Central memory CD8-positive, alpha-beta T cell (primary cell): ENCODE measurements at places on chromosomes 11 and 22.

- no peak for DNase-seq
- peak overlapping the region; percentile 90 for H3K4me3 ChIP-seq
- no peak overlapping the region for H3K27ac ChIP-seq
- peaks cover 29% of the 10 kb centered on the region for H3K27me3 ChIP-seq
- peaks cover 5% of the 10 kb centered on the region for H3K36me3 ChIP-seq
Measured at GRCh38 chr11:119729581-119729927, 554 bp upstream of the NECTIN1 start.

DNA sequence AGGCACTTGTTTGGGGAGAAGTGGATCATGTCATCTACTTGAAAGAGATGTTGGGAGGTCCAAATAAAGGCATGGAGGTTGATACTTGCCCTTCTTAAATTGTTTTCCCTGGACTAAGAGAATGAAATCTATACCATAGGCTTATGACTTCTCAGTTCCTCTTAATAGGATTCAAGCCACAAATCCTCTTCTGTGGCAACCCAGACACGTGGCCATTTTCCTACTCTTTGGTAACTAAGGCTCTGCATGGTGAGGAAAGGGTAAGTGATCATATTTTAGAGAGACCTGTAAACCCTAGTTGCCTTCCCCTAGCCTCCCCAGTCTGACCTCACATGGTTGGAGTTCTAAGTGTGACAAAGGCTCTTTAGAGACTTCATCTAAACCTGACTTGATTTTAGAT, 72.9 kb upstream of the CD44 start:
- peak overlapping the region; percentile 90 for H3K27ac ChIP-seq
- DNase-seq: no peak
- no peaks in the 10 kb centered on the region for H3K27me3 ChIP-seq
- H3K4me1 ChIP-seq: peaks cover 51% of the 10 kb centered on the region
- H3K36me3 ChIP-seq: peaks cover 3% of the 10 kb centered on the region

- H3K36me3 ChIP-seq: peaks cover 30% of the 10 kb centered on the region
- H3K4me1 ChIP-seq: peaks cover 24% of the 10 kb centered on the region
- no peak overlapping the region for H3K4me3 ChIP-seq
- no peak for DNase-seq
Measured at GRCh38 chr11:17328871-17329494, 22.6 kb upstream of the NCR3LG1 start.

DNA sequence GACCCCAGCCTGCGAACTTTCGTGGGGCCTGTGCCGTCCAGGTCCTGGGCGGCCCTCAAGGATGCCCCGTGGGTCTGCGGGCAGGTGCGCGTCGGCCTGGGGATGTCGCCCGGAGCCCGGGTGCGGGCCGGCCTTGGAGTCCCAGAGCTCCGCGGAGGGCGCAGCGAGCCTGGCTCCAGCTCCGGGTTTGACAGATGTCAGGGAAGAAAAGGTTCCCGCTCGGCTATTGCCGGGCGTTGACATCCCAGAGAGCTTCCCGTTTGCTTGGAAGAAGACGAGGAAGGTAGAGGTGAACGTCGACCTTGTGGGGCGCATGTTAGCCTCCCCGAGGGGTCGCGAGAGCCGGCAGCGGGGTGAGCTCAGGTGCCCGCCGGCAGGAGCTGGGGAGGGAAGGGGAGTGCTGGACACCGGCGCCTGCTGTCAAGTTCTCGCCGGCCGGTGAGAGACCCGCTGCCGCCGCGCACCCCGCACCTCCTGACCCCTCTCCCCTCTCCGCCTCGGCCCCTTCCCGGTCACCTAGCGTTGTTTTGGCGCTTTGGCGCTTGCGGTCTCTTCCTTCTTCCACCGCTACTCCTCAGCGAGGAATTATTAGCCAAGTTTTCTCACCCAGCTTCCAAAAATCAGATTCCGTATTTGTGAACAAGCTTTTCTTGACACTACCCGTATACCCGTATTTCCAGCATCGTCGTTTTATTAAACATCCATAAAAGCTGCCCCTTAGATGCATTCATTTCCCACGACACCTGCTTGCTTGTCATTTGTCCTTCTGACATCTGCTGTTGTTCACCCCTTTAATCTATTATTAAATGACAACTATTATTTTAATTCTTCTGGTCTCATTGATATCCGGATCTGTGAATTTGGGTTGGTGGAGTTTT, 1.3 kb downstream of the BMAL1 start:
- peaks cover 62% of the 10 kb centered on the region for H3K4me1 ChIP-seq
- H3K27ac ChIP-seq: peak overlapping the region; percentile 93
- peak overlapping the region; percentile 96 for H3K4me3 ChIP-seq
- H3K27me3 ChIP-seq: peaks cover 14% of the 10 kb centered on the region
- no peak for DNase-seq
- H3K36me3 ChIP-seq: peaks cover 27% of the 10 kb centered on the region

- H3K27me3 ChIP-seq: no peaks in the 10 kb centered on the region
- H3K4me3 ChIP-seq: no peak overlapping the region
- no peak overlapping the region for H3K27ac ChIP-seq
- DNase-seq: no peak
Measured at GRCh38 chr11:100673063-100673462, 14.0 kb upstream of the ARHGAP42 start.

GRCh38 chr11:107719073-107719472, 7.2 kb upstream of the SLN start:
- peaks cover 4% of the 10 kb centered on the region for H3K36me3 ChIP-seq
- peaks cover 23% of the 10 kb centered on the region for H3K27me3 ChIP-seq

DNA sequence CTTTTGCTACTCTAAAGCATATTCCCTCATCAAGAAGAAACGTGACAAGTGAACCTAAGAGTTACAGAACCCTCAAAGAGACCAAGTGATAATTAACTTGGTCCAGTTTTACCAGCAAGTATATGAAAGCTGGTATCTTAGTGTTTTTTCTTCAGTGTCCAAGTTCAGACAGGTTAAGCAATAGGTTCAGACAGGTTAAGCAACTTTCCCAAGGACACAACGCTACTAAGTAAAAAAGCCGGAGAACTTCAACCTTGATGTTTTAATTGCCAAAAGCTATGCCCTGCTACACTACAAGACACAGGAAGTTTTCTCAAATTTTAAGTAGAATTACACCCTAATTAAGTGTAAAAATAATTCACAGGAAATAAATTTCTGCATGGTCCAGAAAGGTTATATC, 30.0 kb upstream of the ARHGAP32 start:
- no peaks in the 10 kb centered on the region for H3K36me3 ChIP-seq
- DNase-seq: no peak
- no peak overlapping the region for H3K4me3 ChIP-seq

DNA sequence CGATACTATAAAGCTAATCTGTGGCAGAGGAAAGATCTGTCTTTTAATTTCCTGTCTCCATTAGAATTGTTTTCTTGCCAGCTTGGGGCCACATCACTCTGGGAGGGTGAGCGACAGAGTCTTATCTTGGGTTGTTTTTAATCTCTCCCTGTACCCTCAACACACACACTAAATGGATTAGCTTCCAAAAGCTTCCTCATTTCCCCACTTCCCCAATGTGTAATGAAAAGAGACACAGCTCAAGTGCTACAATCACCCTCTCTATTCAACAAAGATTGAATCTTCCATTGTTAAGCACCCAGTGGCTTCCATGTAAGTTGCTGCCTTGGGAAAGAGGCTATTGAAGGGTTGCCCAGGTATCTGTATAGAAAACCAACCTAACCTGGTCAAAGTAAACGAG, 6.1 kb upstream of the ASCL3 start:
- no peaks in the 10 kb centered on the region for H3K4me1 ChIP-seq
- peaks cover 48% of the 10 kb centered on the region for H3K36me3 ChIP-seq
- H3K27me3 ChIP-seq: no peaks in the 10 kb centered on the region
- H3K27ac ChIP-seq: no peak overlapping the region
- H3K4me3 ChIP-seq: no peak overlapping the region

DNA sequence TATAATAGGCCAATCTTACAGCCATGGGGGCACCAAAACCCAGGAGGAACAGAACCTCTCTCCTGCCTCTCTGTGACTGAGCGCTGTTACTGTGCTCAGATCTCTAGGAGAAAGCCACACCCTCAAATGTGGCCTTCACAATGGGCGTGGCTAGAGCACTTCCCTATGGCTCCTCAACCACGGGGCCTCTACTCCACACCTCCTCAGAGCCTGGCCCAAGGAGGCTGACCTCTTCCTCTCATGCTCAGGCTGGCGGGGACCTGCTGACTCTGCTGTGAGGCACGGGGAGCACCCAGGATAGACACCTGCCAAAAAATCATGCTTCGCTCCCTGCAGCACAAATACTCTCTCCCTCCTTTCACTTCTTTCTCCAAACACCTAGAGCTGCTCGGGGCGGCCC, 41.0 kb downstream of the C11orf58 start:
- no peak for DNase-seq
- no peaks in the 10 kb centered on the region for H3K4me1 ChIP-seq
- no peaks in the 10 kb centered on the region for H3K27me3 ChIP-seq
- no peaks in the 10 kb centered on the region for H3K36me3 ChIP-seq

DNA sequence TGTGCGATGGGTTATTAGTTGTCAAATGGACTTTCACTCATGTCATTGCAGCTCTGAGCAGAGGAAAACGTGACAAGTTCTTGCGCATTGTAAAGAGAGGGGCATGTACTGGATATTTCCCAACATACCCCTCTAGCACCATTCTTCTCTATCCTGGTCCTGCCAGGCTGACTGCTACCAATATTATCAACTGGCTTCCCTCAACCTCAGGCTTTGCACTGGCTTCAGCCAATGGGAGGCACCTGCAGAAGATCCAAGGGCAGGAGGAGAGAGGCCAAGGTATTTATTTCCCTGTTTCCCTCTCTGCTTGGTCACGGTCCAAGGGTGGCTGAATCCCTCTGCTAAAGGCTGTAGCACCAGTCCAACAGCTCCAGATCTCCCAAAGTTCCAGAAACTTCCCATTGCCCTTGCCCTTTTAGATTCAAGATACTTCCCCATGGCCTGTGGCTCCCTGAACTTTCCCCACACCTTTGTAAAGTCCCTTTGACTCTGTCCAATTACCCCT, 175.6 kb upstream of the NECTIN1 start:
- no peak for DNase-seq
- H3K36me3 ChIP-seq: peaks cover 2% of the 10 kb centered on the region
- no peak overlapping the region for H3K27ac ChIP-seq
- no peaks in the 10 kb centered on the region for H3K4me1 ChIP-seq
- peaks cover 52% of the 10 kb centered on the region for H3K27me3 ChIP-seq

GRCh38 chr11:36711104-36711825, 113.2 kb upstream of the RAG2 start:
- H3K4me1 ChIP-seq: no peaks in the 10 kb centered on the region
- H3K36me3 ChIP-seq: no peaks in the 10 kb centered on the region
- DNase-seq: no peak

GRCh38 chr11:93520726-93521509, 22.3 kb downstream of the SMCO4 start:
- peaks cover 18% of the 10 kb centered on the region for H3K4me1 ChIP-seq
- H3K27me3 ChIP-seq: no peaks in the 10 kb centered on the region
- DNase-seq: no peak
- peak overlapping the region; percentile 41 for H3K27ac ChIP-seq
- H3K4me3 ChIP-seq: no peak overlapping the region

- DNase-seq: no peak
- H3K27me3 ChIP-seq: no peaks in the 10 kb centered on the region
- peaks cover 97% of the 10 kb centered on the region for H3K4me1 ChIP-seq
- peaks cover 8% of the 10 kb centered on the region for H3K36me3 ChIP-seq
- H3K4me3 ChIP-seq: peak overlapping the region; percentile 63
Measured at GRCh38 chr11:128735935-128736605, 42.2 kb downstream of the FLI1 start.

GRCh38 chr22:48926136-48926535, 901.5 kb downstream of the BRD1 start:
- H3K27me3 ChIP-seq: peaks cover 21% of the 10 kb centered on the region
- no peaks in the 10 kb centered on the region for H3K36me3 ChIP-seq
- no peak for DNase-seq
- no peaks in the 10 kb centered on the region for H3K4me1 ChIP-seq
- no peak overlapping the region for H3K27ac ChIP-seq
- H3K4me3 ChIP-seq: no peak overlapping the region

GRCh38 chr11:14361951-14362350, 3.0 kb upstream of the RRAS2 start:
- H3K27ac ChIP-seq: no peak overlapping the region
- H3K36me3 ChIP-seq: peaks cover 6% of the 10 kb centered on the region
- DNase-seq: no peak
- H3K4me1 ChIP-seq: peaks cover 19% of the 10 kb centered on the region
- H3K4me3 ChIP-seq: no peak overlapping the region

DNA sequence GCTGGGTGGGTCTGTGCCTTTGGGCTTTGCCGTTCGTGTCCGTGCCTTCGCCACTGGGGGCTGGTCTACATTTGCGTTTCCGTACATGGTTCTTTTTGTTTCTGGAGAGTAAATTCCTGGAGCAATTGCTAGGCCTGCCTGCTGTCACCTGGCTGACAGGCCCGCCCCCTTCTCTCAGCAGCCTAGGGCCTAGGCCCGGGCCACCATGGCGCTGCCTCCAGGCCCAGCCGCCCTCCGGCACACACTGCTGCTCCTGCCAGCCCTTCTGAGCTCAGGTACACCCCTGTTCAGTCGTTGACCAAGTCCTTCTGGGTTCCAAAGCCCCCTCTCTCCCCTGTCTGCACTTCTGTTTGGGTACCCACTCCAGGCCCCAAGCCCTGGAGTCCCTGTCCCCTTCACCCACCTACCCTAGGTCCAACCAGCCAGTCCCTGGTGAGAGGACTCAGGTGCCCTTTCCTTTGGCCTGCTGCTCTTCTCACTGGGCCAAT, 649 bp downstream of the TMEM25 start:
- no peak for DNase-seq
- peaks cover 7% of the 10 kb centered on the region for H3K36me3 ChIP-seq
- no peaks in the 10 kb centered on the region for H3K27me3 ChIP-seq
- peak overlapping the region; percentile 35 for H3K27ac ChIP-seq
- H3K4me1 ChIP-seq: peaks cover 33% of the 10 kb centered on the region
- H3K4me3 ChIP-seq: peak overlapping the region; percentile 89

- no peak for DNase-seq
- no peak overlapping the region for H3K4me3 ChIP-seq
- H3K27ac ChIP-seq: peak overlapping the region; percentile 84
- peaks cover 52% of the 10 kb centered on the region for H3K36me3 ChIP-seq
Measured at GRCh38 chr11:48125866-48126265, 90.7 kb upstream of the OR4B1 start.

DNA sequence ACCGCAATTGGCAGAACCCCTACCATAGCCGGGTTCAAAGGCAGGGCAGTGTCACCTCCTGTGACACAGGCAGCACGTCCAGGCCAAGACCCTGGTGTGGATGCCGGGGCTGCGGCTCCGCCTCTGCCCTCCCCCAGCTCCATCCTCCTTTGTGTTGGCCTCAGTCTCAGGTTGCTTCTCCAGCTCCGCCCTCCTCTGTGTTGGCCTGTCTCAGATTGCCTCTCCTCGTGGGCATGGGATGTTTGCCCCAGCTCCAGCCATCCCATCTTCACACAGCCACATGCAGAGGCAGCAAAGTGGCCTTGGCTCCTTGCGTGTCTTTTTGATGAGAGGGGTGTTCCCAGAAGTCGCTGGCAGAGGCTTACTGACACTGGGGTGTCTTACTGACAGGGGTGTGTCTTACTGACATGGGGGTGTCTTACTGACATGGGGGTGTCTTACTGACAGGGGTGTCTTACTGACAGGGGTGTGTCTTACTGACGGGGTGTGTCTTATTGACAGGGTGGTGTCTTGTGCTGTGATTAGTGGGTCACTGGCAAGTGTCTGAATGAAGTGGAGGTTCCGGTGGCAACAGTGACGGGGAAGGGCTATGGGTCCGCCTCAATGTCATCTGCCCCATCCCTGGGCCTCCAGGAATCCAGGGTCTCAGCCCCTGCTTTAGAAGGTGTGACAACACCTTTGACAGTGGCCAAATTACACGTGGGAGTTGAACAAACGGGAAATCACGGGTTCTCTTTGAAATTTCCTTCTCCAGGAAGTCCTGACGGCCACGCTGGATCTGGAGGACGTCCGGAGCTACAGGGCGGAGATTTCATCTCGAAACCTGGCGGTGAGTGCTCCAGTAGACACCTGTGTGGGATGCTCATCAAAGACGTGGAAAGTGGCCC, 24.9 kb downstream of the NADSYN1 start:
- no peaks in the 10 kb centered on the region for H3K4me1 ChIP-seq
- no peak for DNase-seq
- no peak overlapping the region for H3K4me3 ChIP-seq
- peaks cover 39% of the 10 kb centered on the region for H3K36me3 ChIP-seq
